Spinal cord (tissue), 10 donors: ENCODE measurements at places on chromosomes 2 and 18. TPM values are rescaled to one million over a fixed set of nuclear protein-coding genes. Genes with fewer than 3 reads are reported as not detected.

The TMEM247 gene
- total RNA-seq, result not detected

The SERPINB3 gene
- not detected for total RNA-seq

The CTDP1 gene
- total RNA-seq, result 11.3 TPM

The SULT1C4 gene
- 36.7 TPM for total RNA-seq

The ARHGAP28 gene
- 27.8 TPM for total RNA-seq
